MCF 10A (cell line): ENCODE measurements at places on chromosomes 2 and 18.

GRCh38 chr2:45554742-45555140 lies 56.3 kb downstream of the SRBD1 start:
- no peak overlapping the region for H3K27ac ChIP-seq
- H3K27me3 ChIP-seq = no peaks in the 10 kb centered on the region
- H3K4me1 ChIP-seq = no peaks in the 10 kb centered on the region
- H3K4me3 ChIP-seq = no peak overlapping the region

GRCh38 chr2:120817136-120817955 lies 81.7 kb downstream of the GLI2 start:
- no peak overlapping the region for H3K27ac ChIP-seq
- H3K27me3 ChIP-seq = peaks cover 22% of the 10 kb centered on the region
- no peak overlapping the region for H3K4me3 ChIP-seq
- peaks cover 6% of the 10 kb centered on the region for H3K4me1 ChIP-seq
- no peak for DNase-seq

- no peak for DNase-seq
- no peak overlapping the region for H3K27ac ChIP-seq
- H3K4me1 ChIP-seq = no peaks in the 10 kb centered on the region
- no peak overlapping the region for H3K4me3 ChIP-seq
- H3K36me3 ChIP-seq = peaks cover 58% of the 10 kb centered on the region
Measured at GRCh38 chr2:201759567-201759966, 21.2 kb downstream of the ALS2 start.

GRCh38 chr2:85259101-85259590 lies 68.6 kb downstream of the TGOLN2 start:
- no peaks in the 10 kb centered on the region for H3K4me1 ChIP-seq
- no peaks in the 10 kb centered on the region for H3K36me3 ChIP-seq
- no peak overlapping the region for H3K27ac ChIP-seq
- no peaks in the 10 kb centered on the region for H3K27me3 ChIP-seq
- no peak for DNase-seq

DNA sequence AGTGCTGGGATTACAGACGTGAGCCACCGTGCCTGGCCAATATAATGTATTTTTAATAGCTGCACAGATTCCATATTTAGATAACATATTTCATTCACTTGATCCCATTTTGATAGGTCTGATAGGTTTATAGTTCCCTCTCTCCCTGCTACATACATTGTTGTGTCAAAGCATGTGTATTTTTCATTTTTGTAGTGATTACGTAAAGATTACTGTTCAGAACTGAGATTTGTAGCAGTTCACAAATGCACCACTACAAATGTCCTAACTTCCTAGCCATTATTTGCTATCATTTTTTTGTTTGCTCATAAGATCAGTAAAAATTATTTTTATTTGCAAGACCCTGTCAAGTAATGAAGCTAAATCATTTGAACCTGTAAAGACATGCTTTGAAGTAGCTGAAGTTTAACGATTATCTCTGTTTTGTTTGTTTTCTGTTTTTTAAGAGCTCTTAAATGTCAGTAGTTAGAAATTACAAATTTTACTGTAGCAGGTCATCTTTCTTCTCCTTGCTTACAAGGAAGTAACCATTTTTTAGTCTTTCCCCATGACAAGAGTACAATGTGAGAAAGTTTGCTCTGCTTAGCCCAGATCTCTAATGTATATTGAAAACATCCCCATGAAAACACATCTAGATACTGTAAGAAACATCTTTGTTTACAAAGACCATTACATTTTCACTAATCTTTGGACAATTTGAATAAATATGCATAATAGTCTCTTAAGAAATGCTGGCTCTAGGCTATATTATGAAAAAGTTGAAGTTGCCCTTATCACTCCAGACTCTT lies 54.1 kb downstream of the EML4 start:
- no peaks in the 10 kb centered on the region for H3K27me3 ChIP-seq
- H3K27ac ChIP-seq = peak overlapping the region; percentile 16
- H3K4me1 ChIP-seq = peaks cover 12% of the 10 kb centered on the region
- H3K4me3 ChIP-seq = no peak overlapping the region

DNA sequence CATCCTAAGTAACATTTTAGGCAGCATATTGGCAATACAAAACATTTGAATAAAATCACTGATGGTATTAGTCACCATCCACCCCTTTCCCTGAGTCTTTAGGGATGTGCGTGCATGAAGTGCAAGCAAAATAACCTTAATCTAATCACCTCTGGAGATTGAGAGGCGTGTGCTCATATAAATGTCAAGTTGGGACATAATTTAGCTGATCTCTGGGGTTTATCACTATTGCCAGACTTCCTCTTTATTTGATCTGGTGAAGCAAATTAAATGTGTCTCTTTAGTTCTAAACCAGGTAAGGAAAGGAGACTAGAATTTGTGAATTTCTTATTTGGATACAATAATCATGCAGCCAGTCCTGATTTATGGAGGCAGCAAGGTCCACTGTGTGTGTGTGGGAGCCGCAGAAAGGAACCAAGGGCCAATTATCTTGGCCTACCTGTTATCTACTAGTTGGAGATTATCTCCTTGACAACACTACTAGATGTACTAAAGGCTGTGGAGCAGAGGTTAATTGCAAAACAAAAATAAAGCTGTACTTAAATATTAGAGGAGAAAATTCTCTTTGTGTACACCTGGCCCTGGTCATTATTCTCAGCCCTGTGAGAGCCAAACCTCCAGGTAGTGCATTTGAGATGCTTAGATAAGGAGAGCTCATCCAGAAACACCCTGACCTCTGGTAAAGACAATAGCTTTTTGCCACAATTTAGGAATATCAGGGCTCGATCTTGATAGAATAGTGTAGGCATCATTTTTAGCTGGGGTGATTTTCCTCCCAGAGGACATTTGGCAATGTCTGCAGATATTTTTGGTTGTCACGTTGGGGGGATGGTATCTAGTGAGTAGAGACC lies 78.2 kb downstream of the HRH4 start:
- H3K4me3 ChIP-seq = no peak overlapping the region
- H3K27ac ChIP-seq = no peak overlapping the region
- peaks cover 5% of the 10 kb centered on the region for H3K4me1 ChIP-seq
- DNase-seq = no peak
- no peaks in the 10 kb centered on the region for H3K36me3 ChIP-seq

DNA sequence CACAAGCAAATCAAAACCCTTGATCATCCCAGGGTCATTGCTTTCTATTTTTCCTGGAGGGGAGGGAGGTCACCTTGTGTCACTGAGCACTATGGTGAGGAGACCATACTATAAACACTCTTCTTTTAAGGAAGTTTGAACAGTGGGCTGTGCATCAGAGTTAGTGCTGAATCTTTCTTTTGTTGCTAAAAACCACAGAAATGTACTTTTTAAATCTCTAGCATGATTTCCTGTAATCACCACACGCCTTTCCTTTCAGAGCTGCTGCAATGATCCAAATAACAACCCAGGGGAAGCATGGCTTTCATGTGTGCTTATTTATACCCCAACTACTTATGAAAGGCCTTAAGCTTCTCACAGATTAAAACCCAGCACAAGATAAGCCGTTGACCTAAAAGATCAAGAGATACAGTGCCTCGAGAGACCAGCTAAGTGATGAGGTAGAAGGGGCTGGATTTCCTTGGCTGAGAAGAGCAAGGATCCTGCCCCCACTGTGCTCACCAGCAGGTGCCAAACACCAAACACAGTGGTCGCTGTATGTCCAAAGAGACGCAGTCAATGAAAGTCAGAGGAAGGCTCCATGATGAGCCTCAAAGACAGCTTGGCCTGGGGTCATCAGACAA lies 34.7 kb downstream of the TRABD2A start:
- no peaks in the 10 kb centered on the region for H3K36me3 ChIP-seq
- peak overlapping the region; percentile 50 for H3K27ac ChIP-seq
- H3K27me3 ChIP-seq = no peaks in the 10 kb centered on the region
- no peak overlapping the region for H3K4me3 ChIP-seq

DNA sequence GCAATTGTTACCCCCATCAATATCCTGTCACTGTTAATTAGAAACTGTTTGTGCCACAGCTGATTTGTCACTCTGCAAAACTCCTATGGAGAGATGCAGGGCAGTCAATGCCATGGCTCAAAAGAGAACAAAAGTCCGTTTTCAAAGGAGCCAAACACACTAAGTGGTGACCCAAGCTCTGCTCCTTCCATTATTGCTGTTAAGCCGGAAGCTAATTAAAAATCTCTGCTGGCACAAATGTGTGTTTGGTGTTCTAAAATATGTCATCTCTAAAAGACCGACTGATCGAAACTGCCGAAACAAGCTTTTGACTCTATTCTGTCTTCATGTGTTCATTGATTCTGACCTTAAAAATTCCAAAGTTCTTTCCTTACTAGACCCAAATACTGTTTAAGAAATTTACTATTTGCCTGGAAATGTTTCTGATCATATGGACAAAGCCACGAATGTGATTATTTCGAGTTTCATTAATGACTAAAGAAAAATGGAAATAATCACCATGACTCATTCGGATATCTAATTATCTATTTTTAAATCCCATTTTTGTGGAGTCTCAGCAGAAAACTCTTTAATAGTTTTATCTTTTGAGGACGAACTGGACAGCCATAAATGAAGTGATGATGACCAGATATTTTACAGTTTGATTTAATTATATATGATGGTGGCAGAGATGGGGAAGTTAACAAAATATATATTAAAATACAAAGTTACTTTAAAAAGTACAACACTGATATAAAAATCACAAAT lies 287.6 kb downstream of the SOCS6 start:
- no peak overlapping the region for H3K4me3 ChIP-seq
- DNase-seq = no peak
- H3K27ac ChIP-seq = no peak overlapping the region
- no peaks in the 10 kb centered on the region for H3K36me3 ChIP-seq

DNA sequence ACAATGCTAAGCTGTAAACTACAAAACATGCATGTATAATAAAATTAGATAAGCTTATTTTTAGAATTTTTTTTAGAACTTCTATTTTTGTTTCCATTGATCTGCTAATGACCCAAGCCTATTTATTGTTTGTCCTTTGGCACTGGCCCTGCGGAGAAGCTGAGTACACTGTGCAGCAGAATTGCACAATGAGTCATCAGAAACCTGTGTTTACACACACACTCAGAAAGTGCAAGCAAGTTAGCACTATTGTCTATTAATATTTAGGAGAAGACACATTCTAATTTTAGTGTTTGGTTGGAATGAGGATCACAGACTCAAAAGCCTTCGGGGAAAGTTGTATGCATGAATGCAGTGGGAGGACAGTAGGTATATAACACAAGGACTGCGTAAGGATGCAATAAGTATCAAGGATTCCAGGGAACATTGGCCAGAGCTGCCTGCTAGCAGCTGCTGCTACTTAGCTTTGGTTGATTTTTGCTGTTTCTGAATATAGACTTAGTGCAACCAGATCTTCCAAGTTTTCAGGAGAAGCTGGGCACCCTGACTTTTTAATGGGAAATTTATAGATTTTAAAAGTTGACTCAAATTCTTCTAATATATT lies 128.2 kb downstream of the KCNH7 start:
- no peak overlapping the region for H3K27ac ChIP-seq
- peaks cover 58% of the 10 kb centered on the region for H3K27me3 ChIP-seq
- no peak overlapping the region for H3K4me3 ChIP-seq
- DNase-seq = peak; percentile 5

- H3K4me1 ChIP-seq = peaks cover 12% of the 10 kb centered on the region
- H3K4me3 ChIP-seq = no peak overlapping the region
- H3K27me3 ChIP-seq = no peaks in the 10 kb centered on the region
- no peaks in the 10 kb centered on the region for H3K36me3 ChIP-seq
Measured at GRCh38 chr2:13923823-13924222, 708.7 kb upstream of the LRATD1 start.

- no peaks in the 10 kb centered on the region for H3K36me3 ChIP-seq
- no peak overlapping the region for H3K27ac ChIP-seq
- H3K27me3 ChIP-seq = no peaks in the 10 kb centered on the region
- H3K4me1 ChIP-seq = no peaks in the 10 kb centered on the region
- no peak overlapping the region for H3K4me3 ChIP-seq
Measured at GRCh38 chr18:25743646-25744151, 346.7 kb downstream of the SS18 start.

- H3K4me1 ChIP-seq = peaks cover 27% of the 10 kb centered on the region
- peaks cover 14% of the 10 kb centered on the region for H3K36me3 ChIP-seq
- H3K27ac ChIP-seq = peak overlapping the region; percentile 96
- H3K27me3 ChIP-seq = no peaks in the 10 kb centered on the region
- DNase-seq = no peak
Measured at GRCh38 chr2:208266936-208267335, 881 bp downstream of the PIKFYVE start.

DNA sequence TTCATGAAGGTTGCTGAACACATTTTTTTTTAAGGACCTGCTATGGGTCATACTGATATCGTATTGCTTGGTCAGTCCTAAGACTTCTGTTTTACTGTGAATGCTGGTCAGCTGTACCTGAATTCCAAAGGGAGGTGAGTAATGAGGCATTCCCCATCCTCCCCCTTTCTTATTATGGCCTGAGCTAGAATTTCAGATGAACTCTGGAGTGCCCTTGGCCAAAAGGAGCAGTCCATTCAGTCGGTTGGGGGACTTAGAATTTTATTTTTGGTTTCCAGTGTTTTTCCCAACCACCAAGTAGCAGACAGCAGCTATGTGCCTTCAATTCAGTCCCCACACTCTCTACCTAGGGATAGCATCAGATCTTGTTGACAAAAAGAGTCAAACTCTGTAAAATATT lies 26.9 kb upstream of the PDCL3 start:
- H3K36me3 ChIP-seq = no peaks in the 10 kb centered on the region
- DNase-seq = no peak
- no peak overlapping the region for H3K4me3 ChIP-seq

- H3K27me3 ChIP-seq = no peaks in the 10 kb centered on the region
- no peak overlapping the region for H3K4me3 ChIP-seq
- H3K4me1 ChIP-seq = no peaks in the 10 kb centered on the region
- no peaks in the 10 kb centered on the region for H3K36me3 ChIP-seq
Measured at GRCh38 chr2:72011791-72012190, 135.9 kb downstream of the CYP26B1 start.

- H3K4me1 ChIP-seq = peaks cover 13% of the 10 kb centered on the region
- no peak overlapping the region for H3K4me3 ChIP-seq
- H3K36me3 ChIP-seq = no peaks in the 10 kb centered on the region
- no peak for DNase-seq
- H3K27me3 ChIP-seq = no peaks in the 10 kb centered on the region
Measured at GRCh38 chr2:107364361-107364950, 462.2 kb upstream of the RGPD4 start.

DNA sequence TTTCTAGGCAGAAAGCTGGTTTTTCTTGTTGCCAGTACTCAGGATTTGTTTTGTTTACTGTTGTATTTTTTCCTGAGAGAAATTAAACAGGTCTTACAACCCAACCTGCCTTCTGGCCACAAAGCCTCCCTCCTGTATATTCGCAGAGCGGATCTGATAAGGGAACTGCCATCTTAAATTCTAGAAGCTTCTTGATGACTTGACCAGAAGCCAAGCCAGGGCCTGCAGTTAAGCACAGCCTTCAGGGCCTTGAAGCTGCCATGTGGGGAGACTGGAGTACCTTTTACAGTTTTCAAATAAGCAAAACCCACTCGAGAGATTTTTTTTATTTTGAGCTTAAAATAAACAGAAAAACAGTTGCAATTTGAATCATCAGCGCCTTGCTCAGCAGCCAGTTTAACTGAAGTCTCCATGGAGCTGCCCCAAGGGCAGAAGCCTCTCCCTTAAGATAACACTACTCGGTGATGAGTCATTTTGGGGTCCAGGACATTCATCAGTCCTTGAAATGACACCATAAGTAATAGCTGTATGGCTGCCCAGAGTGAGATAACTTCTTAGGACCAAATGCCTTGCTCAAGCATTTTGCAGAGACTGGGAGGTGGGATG lies 51.5 kb upstream of the PHLPP1 start:
- no peaks in the 10 kb centered on the region for H3K36me3 ChIP-seq
- peak; percentile 83 for DNase-seq
- peaks cover 15% of the 10 kb centered on the region for H3K4me1 ChIP-seq
- no peaks in the 10 kb centered on the region for H3K27me3 ChIP-seq
